ENCODE measurements at places on chromosomes 11 and 22. TPM values are rescaled to one million over a fixed set of nuclear protein-coding genes. Genes with fewer than 3 reads are reported as not detected.

The VWA5A gene
- polyA plus RNA-seq, result 0.64 TPM

The CHORDC1 gene
- 98.7 TPM for polyA plus RNA-seq

The PRSS23 gene
- 7.1 TPM for polyA plus RNA-seq

The ROBO4 gene
- polyA plus RNA-seq, result not detected

The GAL gene
- polyA plus RNA-seq, result not detected

The OR2AG1 gene
- polyA plus RNA-seq, result 0.15 TPM

The APOA4 gene
- polyA plus RNA-seq, result not detected

The MMP12 gene
- polyA plus RNA-seq, result not detected

The PRMT3 gene
- 24.0 TPM for polyA plus RNA-seq

The SCGB1D2 gene
- polyA plus RNA-seq, result not detected

Data from Purkinje cell (primary cell).